ENCODE measurements at places on chromosomes 1 and 21.

DNA sequence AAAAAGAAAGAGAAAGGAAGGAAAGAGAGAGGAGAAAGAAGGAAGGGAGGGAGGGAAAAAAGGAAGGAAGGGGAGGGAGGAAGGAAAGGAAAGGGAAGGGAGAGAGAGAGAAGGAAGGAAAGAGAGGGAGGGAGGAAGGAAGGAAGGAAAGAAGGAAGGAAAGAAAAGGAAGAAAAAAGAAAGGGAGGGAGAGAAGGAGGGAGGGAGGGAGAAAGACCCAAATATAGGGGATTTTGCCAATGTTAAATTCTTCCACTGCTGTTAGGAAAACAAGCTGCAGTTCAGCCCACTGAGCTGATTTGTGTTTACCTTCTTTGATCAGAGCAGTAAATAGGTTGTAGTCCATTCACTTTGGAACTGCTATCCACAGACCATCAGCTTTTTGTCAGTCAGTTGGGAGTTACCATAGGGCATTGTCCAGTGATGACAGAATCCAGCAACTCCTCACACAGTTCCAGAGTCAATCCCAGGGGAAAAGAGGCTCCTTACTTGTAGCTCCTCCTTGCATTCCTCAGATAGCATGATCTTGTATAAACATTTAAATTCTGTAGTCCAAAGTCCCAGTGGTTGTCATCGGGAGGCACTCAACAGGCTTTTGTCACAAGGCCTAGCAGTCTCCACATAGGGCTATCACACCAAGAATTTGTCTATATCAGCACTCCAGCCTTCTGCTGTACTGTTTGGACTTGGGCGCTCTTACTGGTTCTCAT lies 13.5 kb upstream of the PPP1R8 start:
- no peak for DNase-seq

DNA sequence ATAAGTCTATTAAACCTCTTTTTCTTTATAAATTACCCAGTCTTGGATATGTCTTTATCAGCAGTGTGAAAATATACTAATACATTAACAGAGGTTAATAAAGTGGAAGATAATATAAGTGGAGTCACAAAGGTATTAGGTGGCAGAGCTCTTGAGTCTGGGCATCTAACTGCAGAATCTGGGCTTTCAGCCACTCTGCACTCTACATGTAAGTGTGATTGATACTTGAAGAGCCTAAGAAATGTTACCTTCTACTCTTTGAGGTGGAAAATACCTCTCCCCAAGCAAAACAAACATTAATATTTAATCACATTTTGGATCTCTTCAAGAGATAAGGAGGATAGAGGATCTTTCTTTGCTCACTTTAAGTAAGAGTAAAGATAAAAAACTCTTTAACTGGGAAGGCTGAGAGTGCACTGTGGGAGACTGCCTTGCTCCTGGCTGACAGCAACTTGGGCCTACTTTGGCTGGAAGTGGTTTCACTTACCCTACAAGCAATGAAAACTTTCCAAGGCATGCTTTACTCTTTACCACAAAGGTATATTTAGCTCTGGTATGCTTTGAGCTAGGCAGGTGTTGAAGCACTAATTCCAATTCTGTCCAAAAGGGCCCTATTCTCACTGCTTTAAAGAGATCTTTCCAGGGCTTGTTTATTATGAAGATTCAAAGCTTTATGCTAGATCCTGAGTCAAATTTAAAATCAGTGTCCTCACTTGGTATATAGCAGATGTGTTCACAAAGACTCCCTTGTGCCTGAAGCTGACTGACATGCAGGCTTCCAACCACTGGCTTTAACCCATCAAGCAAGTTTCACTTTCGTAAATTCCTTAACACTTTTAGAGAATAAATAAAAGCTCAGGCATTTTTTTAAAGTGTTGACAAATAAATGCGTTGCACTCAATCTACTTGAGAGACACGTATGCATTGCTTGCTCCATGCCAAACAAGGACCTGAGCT lies 245.3 kb upstream of the ZP4 start:
- no peak for DNase-seq

- DNase-seq, result no peak
Observed at GRCh38 chr21:39022863-39023693, 160.2 kb downstream of the PSMG1 start.

DNA sequence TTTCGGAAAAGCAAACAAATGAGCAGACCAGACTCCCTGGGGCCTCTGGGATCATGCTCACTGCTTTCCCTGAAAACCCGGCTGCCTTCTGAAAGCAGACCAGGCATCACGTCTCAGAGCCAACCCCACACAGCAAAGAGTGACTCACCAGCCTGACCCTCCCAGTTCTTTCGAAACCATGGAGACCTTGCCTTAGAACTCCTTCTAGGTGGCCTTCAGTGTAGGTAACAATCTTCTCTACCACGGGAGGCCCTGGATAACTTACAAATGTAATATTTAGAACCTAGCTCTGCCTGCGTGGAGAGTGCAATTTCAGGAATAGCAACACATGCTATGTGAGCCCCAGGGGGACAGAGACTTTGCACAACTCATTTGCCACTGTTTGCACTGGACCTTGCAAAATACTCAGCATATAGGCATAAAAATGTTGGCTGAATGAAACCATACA lies 105.2 kb downstream of the SUSD4 start:
- DNase-seq, result no peak

- no peak for DNase-seq
Observed at GRCh38 chr1:9278116-9278515, 14.6 kb upstream of the SPSB1 start.

GRCh38 chr1:180136968-180137356 lies 17.7 kb upstream of the QSOX1 start:
- DNase-seq, result no peak

DNA sequence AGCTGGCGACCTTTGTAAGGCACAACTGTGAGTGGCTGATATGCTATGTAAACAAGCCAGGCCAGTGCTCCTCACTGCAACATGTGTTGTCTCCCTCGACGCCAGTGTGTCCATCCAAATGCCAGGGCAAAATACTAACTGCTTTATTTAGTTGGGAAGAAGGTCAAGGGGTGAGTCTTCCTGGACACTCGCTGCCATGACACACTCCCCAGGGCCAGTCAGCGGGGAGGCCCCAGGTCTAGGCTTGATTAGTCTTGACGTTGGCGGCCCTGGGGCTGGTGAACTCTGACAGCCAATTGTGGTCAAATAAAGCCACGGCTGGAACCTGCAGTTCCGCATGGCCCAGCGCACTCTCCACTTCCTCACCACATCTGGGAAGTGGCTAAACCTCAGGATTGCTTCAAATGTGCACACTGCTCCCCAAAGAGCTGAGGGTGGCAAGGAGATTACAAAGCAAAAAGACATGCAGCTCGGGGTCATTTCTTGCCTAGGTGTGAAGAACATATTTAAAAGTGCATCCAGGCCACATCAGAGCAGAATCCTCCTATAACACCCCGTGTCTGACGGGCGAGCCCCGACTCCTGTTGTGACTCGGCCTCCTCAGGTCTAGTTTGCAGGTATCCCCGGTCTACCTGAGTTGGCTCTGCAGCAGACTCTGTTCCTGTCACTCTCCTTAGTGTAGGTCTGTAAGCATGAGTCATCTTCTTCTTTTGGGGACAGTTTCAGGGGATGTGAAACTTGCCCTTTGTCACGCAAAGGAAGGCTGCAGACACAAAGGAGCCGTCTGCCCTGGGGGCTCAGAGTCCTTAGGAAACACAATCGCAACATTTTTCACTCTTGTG lies 183.5 kb downstream of the RUNX1 start:
- peak; percentile 74 for DNase-seq

DNA sequence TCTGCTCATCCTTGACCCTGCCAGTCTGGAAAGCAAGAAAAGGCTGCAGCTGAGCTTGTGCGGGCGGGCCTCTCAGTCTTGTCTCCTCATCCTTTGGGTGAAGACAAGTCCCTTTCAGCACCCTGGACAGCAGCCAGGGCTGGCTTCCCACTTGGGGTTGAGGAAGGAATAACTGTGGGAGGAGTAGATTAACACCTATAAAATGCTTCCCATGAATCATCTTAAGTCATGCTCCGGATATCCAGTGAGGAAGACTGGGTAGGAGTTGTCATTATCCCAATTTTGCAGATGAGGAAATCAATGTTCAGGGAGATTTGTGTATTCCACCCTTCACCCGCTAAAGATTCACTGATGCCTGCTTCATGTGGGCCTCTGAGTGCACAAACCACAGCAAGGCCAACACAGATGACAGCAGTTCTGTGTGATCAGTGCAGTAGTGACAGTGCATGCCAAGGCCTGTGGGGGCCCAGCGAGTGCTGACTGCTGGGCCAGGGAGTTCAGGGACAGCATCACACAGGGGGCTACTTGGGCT lies 20.1 kb upstream of the COL16A1 start:
- DNase-seq, result peak; percentile 67

GRCh38 chr1:194267021-194267420 lies 1080.6 kb upstream of the B3GALT2 start:
- DNase-seq, result no peak

DNA sequence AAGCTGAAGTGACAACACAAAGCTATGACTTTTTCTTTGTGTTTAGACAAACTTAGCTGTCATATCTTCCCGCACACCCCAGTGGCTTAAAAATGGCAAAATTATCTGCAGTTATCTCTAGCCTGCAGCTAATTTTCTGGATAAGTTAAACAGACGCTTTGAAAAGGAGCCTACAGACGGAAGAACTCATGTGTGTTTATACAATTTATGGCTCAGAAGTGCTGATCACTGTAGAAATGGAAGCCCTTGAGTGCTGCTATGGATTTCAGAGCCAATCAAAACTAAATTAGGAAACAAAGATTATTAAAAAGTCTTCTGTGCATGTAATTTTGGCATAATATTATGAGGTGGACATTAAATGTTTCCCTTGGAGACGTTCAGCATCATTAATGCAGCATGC lies 11.6 kb downstream of the NTNG1 start:
- DNase-seq, result no peak

DNA sequence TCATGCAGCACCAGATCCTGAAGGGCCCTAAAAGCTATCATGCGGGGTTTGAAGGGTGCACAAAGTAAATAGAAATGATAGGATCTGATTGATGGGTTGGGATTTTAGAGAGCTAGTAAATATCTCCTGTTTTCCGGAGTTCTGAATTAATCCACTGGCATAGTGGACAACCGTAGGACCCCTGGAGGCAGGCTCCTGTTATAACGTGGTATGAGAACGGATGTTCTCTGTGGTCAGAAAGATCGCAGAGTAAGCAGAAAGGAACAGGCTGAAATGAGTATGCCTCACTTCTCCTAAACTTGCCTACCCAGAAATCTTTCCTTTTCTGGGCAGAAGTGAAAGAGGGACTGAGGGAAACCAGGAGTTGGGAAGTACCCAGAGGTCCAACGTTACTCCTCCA lies 470.8 kb downstream of the AJAP1 start:
- DNase-seq, result no peak

GRCh38 chr1:205630241-205630640 lies 1.6 kb downstream of the ELK4 start:
- DNase-seq, result no peak

DNA sequence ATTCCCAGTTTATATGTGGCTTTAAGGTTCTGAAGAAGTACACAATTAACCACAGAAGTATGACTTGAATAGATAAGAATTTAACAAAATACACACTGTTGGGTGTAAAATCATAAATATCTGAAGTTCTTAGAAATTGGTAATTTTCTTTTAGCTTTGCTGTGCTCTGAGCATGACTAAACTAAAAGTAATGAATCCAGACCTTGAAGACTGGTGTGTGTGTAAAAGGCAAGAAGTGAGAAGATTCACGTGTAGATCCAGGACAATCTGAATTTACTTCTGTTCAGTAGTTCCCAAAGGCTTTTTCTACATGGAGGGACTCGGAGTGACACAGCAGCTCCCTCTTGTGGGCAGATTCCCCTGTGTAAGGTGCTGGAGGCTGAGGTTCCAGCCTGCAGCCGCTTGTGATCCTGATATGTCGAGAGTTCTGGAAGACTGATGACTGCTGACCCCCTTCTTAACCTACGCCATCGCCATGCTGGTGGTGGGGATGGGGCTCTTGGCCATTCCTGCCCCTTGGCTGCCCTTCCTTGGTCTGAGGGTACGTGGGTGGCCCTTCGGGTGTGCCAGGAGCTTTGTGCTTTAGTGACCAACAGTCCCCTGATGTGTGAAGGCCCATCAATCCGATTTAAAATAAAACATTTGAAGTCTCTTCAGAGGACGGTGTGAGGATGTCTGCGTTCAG lies 62.7 kb downstream of the ADARB1 start:
- peak; percentile 78 for DNase-seq

DNA sequence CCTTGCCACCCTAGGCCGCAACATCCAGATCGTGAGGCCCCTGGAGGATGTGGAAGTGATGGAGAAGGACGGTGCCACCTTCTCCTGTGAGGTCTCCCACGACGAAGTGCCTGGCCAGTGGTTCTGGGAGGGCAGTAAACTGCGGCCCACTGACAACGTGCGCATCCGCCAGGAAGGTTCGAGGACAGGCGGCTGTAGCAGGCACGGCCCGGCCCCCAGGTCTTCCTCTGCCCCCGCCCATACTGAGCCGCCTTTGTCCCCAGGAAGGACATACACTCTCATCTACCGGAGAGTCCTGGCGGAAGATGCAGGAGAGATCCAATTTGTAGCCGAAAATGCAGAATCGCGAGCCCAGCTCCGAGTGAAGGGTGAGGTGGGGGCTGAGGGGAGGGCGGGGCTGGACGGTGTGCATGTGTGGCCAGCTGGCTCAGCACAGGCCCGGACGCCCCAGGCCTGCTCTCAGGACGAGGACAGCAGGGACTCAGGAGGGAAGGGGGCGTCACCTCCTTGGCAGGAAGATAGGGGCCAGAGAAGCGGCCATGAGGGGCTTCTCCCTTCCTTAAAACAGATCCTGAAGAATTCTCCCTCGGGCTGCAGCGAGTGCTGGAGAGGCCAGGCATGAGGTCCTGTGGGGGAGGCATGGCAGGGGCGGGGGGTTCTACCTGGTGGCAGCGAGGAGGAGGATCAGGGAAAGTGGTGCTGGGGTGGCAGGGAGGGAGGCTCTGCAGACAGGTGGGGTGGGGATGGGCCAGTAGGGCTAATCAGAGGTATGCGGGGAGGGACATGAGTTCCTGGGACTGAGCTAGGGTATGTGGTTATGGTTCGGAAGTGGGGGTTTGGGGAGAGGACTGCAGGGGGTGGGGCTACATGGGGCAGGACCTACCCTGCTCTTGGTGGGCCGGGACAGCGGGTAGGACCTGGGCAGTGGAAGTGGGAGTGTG lies 69.9 kb downstream of the OBSCN start:
- DNase-seq, result no peak

GRCh38 chr21:45105906-45106485 lies 31.6 kb downstream of the ADARB1 start:
- no peak for DNase-seq

- no peak for DNase-seq
Observed at GRCh38 chr1:213335084-213335483, 284.0 kb downstream of the RPS6KC1 start.

DNA sequence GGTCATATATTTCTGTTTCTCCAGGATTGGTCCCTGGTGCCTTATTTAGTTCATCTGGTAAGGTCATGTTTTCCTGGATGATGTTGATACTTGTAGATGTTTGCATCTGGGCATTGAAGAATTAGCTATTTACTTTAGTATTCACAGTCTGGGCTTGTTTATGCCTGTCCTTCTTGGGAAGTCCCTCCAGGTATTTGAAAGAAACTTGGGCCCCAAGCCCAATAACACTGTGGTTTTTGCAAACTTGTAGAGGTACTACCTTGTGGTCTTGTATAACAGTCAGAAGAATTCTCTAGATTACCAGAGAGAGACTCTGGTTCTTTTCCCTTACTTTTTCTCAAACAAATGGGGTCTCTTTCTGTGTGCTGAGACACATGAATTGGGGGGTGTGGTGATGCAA lies 251.4 kb upstream of the B3GALT2 start:
- no peak for DNase-seq
